Fibroblast of skin of left quadriceps (primary cell): ENCODE measurements at places on chromosomes 1 and 21.
A peak's percentile ranks its signal among the peaks of the same experiment; 100 is the strongest.

DNA sequence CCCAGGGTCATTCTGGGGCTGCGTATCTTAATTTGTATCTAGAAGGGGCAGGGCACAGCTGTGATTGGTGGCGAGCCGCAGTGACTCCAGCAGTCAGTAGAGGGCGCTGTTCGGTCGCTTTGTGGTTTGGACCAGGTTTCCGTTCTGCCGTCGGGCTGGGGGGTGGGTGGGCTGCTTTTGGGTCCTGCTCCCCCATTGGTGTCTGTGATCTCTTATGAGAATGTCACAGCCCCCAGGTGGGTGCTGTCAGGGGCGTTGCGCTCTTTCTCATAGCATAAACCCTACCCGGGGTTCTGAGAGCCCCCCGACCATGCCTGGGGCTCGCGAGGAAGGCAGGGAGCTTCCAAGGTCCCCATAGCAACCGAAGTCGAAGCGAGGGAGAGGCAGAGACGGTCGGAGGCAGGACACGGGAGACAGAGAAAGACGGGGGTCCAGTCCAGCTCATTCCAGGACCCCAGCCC is 5.4 kb downstream of the TFF3 start:
- DNase-seq, result no peak

GRCh38 chr1:90074566-90074965 is 79.7 kb downstream of the ZNF326 start:
- no peak for DNase-seq

DNA sequence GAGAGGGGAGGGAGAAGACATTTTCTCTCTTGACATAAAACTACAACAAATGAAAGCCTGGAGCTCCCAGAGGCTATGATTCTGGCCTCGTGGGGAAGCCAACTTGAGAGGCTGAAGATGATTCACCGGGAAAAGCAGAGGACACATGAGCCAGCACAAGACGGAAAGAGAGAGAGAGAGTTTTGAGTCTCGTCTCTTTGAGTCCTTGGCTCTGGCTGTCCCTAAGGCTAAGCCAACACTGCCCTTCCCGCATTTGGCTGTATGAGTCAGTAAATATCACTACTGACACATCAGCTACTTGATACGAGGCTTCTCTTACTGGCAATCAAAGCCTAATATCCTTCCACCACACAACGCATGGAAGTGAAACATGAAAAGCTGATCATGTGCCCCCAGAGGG is 95.5 kb downstream of the GRIK3 start:
- DNase-seq, result no peak

DNA sequence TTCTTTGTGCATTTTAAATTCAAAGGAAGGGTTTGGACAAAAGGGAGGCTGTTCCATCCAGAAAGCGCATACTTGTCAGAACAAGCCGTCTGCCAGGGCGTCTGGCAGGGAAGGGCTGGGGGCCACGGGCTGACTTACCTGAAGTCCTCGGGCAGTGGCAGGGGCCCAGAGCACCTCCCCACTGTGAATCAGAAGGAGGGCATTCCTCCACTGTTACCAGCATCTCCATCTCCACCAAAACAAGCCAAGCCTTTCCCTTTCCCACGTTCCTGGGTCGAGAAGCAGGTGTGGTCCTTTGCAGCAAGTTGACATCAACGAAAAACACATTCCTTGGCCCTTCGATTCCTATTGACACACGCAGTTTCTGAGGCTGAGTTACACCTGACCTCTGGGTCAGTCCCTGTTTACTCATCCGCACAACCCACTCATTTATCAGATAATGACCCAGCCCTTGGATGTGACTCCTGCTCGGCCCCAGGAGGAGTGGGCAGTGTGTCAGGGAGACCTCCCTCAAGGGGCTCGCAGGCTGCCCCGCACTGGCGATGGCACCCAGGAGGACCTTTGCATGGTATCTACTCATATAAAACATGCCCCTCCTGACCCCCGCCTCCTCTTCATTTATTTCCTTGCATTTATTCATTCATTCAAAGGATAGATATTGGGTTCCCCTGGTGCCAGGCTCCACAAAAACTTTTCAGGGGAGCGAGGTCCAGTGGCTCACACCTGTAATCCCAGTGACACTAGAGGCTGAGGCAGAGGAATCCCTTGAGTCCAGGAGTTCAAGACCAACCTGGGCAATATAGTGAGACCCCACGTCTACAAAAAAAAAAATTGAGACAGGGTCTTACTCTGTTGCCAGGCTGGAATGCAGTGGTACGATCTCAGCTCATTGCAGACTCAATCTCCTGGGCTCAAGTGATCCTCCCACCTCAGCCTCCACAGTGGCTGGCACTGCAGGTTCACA is 60.2 kb downstream of the TOMM20 start:
- DNase-seq, result no peak

- no peak for DNase-seq
These were observed 369.7 kb downstream of the DPYD start for GRCh38 chr1:97551113-97551512.

- DNase-seq, result no peak
These were observed 725 bp downstream of the CR1L start for GRCh38 chr1:207645635-207646081.

- no peak for DNase-seq
These were observed 12.9 kb upstream of the KCNJ15 start for GRCh38 chr21:38243732-38244406.

- DNase-seq, result no peak
These were observed 2.6 kb downstream of the RIMS3 start for GRCh38 chr1:40662864-40663263.

GRCh38 chr1:16608838-16609560 is 4.4 kb downstream of the NBPF1 start:
- DNase-seq, result no peak

- no peak for DNase-seq
These were observed 185.5 kb upstream of the C1orf174 start for GRCh38 chr1:4085546-4085945.

DNA sequence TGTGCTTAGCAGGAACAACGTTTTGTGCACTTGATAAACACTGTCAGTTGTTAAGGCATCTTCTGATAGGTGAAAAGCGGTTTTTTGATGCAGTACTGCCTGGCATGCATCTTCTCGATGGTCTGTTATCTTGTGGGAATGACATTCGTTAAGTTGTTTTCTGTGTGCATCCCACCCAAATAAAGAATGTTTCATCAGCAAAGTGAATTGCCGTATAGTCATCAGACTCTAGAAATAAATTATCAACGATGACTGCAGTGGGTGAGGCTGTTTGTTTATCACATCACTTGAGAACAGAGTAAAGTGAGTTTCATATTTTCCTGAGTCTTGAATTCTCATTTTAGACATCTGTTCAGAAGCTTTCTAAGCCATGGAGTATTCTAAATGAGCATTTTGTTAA is 34.1 kb downstream of the NFIA start:
- no peak for DNase-seq

GRCh38 chr21:38888991-38889561 is 83.3 kb downstream of the ETS2 start:
- DNase-seq, result peak; percentile 48

DNA sequence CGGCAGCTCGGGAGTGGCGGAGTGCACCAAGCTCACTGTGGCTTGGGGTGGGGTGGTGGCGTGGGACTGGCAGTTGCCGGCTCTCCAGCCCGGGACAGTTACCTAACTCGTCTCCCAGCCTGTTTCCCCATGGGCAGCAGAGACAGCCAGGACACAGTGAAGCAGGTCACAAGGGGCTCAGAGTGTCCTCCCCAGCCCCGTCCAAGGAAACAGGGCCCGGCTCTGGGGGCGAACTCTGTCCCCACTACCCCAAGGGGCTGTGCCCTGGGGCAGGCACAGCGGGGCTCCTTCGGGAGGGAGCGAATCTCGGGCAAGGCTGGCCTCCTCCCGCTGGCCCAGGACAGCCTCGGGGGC is 759 bp downstream of the GPR157 start:
- no peak for DNase-seq

- no peak for DNase-seq
These were observed 95.1 kb downstream of the RERE start for GRCh38 chr1:8722366-8722765.

GRCh38 chr1:247273013-247273412 is 17.1 kb downstream of the VN1R5 start:
- no peak for DNase-seq

DNA sequence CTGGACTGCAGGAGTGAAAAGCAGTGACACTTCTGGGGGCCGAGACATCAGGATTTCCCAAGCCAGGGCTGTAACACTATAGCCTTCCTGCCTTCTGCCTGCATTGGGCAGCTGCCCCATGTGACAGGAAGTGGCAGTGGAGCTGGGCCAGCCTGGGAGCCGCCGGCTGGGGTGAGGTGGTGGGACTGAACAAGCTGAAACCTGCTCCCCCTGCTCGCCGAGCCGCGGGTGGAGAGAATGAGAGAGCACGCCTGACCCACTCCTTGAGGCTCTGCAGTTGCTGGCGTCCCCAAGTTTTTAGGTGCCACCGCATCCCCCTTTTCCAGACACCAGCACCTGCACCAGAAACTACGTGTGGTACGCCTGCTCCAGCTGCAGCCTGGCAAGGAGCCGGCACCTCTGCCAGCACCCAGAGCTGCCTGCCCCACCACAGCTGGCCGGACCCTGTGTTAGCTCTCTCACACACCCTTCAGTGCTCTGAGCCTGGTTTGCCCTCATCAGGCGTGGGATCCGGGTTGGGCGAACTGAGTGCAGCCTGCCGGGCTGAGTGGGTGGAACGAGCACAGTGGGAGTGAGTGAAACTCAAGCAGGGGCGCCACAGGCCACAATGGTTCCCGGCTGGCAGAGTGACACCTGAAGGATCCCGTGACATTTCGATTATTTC is 119.4 kb downstream of the AKT3 start:
- DNase-seq, result no peak

GRCh38 chr1:20165522-20165951 is 20.4 kb upstream of the UBXN10 start:
- no peak for DNase-seq

DNA sequence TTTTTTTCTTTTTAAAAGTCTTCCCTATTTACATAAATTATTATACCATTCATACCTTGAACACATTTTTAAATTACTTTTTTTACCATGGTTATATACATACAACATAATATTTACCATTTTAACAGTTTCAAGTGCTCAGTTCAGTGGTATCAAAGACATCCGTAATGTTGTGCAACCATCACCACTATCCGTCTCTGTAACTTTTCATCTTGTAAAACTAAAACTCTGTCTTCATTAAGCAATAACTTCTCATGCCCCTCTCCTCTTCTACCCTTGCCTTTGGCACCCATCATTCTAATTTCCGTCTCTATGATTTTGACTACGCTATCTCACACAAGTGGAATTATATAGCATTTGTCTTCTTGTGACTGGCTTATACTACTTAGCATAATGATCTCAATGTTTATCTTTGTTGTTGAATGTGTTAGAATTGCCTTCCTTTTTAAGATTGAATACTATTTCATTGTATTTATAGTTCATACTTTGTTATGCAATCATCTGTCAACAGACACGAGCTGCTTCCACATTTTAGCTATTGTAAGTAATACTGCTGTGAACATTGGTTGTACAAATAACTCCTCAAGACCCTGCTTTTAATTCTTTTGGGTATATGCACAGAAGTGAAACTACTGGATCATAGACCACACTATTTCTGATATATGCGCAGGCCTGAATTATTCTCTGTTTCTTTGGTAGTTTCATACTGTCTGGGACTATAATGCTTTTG is 689.5 kb upstream of the NCAM2 start:
- DNase-seq, result no peak

- peak; percentile 51 for DNase-seq
These were observed 8.9 kb upstream of the ZRANB2 start for GRCh38 chr1:71089536-71090270.

- no peak for DNase-seq
These were observed 1598.9 kb downstream of the PLA2G4A start for GRCh38 chr1:188427642-188428041.

GRCh38 chr1:245292141-245292540 is 137.4 kb downstream of the KIF26B start:
- no peak for DNase-seq

- no peak for DNase-seq
These were observed 97.3 kb downstream of the SLC35F3 start for GRCh38 chr1:234001817-234002216.

DNA sequence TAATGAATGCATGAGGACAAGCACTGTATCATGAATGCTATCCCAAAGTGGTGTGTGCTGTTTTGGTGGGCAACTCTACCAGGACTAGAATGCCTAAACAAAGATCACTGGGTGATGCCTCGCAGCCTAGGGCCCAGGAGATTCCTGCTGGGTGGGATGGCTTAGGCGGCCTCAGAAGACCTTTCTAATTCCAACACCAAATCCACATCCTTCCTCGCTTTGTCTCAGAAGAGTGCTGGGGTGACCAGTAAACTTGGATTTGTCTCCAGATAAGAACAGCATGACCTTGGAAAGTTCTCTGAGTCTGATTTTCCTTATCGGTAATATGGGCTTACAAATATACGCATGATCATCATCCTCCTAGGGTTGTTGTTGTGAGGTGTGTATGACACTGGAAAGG is 76.6 kb downstream of the TLR5 start:
- DNase-seq, result no peak

GRCh38 chr1:220572416-220572815 is 44.5 kb downstream of the MARK1 start:
- no peak for DNase-seq

- no peak for DNase-seq
These were observed 11.1 kb upstream of the SLC30A1 start for GRCh38 chr1:211589782-211590721.

DNA sequence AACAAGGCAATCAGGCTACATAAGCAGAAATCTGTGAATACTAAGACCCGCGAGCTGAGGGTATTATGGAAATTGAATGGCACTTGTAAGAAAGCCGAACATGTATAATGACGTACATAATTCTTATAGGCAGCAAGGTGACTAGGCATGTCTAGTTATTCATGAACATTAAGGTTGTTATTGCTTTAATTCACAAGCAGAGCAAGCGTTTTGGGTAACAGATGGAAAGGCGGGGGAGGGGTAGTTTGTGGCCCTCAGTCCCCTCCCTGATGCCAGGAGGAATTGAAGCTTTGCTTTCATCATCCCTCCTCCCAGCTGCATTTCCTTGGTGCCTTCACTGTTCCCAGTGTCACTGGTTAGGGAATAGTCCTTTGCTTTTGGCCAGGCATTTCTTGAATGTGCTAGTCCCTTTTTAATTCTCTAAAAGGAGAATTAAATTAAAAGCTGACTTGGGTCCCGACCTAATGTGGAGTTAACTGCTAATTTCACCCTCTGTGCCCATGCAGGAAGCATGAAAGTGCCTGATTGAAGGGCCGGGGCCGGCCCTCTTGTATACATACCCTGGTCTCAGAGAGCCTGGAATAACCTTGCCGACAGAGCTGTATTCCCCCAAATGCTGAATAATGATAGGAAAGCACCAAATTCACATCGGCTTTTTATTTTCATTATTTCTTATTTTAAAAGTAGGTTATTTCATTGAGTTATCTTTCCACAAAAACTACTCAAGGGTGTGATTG is 42.5 kb downstream of the RYR2 start:
- no peak for DNase-seq

- DNase-seq, result no peak
These were observed 154.3 kb downstream of the IGSF21 start for GRCh38 chr1:18261891-18262290.

GRCh38 chr21:39863111-39863510 is 4.1 kb upstream of the PCP4 start:
- DNase-seq, result no peak

- DNase-seq, result no peak
These were observed 8.9 kb upstream of the COP1 start for GRCh38 chr1:176216031-176216430.
